Activated CD4-positive, alpha-beta T cell treated with anti-CD3 and anti-CD28 coated beads, Interleukin-2, amount 50 U/mL, for 4 hours (primary cell): ENCODE measurements at places on chromosomes 7 and 10.

GRCh38 chr10:44853148-44853734, 57.9 kb upstream of the TMEM72 start:
- DNase-seq = no peak

GRCh38 chr7:41731493-41732435, 28.9 kb upstream of the INHBA start:
- no peak for DNase-seq

DNA sequence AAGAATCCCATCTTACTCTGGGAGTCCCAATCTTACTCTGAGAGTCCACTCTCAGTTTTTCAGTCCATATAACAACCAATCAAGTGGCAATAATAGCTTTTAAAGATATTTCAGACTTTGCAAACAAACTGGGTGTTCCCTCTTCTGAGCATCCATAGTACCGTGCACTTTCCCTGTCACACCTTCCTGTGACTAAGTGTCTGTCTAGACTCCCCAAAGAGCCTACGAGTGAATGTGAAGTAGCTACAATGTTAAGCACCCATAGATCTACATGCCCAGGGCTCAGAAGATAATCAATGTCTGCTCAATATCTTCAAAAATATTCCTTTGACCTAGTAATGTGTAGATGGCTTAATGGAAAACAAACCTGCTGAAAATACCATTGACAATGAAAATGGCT, 95.6 kb upstream of the ASAH2 start:
- no peak for DNase-seq

DNA sequence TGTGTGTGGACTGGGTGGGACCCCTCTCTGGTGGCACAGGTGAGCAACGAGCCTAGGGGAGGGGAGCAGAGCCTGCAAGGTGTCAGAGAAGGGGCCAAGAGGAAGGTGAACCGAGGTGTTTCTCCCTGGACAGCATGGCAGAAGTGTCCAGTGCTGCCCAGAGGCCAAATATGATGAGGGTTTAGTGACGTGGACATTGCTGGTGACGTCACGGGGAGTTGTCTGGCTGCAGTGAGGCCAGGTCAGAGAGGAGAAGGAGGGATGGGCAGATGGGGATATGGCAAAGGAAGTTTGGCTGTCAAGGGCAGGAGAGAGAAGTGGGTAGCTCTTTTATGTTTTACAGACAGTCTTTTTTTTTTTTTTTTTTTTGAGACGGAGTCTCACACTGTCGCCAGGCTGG, 2.6 kb upstream of the ZNF853 start:
- DNase-seq = no peak

DNA sequence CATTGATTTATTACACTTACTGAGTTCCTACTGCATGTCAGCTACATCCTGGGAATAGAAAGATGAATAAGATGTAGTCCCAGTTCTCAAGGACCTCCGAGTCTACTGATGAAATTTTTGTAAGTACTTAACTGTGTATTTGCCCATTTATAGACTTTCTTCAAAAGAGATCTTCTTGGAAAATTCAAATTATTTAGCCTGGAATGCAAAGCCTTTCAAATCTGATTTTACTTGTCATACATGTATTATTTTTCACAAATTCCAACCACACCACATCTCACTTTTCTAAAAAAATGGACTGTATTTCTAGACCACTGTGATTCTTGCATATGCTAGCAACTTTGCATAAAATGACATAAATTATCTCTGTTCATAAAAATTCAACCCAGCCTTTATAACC, 581.3 kb downstream of the ATRNL1 start:
- DNase-seq = no peak

GRCh38 chr7:129150199-129150996, 5.9 kb downstream of the TSPAN33 start:
- no peak for DNase-seq

DNA sequence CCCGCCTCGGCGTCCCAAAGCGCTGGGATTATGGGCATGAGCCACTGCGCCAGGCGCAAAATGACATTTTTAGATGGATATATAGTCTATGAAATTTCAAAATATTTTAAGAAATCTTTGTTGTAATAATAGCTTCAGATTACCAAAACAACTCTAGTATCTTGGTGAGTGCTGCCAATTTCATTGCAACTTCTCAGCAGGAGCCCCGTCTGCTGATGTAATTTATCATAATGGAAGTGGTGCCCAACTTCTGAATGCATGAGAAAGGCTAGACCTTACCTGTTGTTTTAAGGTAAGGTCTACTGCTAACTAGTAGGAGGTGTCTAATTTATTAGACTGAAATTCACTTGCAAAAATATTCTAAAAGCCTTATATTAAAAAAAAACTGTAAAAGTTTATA, 20.0 kb downstream of the PDSS1 start:
- no peak for DNase-seq

DNA sequence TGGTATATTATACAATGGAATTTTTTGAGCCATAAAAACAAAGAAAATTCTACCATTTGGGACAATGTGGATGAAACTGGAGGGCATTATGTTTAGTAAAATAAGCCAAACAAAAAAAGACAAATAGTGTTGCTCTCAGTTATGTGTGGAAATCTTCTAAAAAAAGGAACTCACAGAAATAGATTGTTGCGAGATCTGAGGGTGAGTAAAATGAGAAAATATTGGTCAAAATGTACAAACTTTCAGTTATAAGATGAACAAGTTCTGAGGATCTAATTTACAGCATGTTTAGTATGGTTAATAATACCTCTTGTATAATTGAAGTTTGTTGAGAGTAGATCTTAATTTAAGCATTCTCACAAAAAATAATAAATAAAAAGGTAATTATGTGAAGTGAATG, 291.2 kb downstream of the KIF20B start:
- DNase-seq = no peak

DNA sequence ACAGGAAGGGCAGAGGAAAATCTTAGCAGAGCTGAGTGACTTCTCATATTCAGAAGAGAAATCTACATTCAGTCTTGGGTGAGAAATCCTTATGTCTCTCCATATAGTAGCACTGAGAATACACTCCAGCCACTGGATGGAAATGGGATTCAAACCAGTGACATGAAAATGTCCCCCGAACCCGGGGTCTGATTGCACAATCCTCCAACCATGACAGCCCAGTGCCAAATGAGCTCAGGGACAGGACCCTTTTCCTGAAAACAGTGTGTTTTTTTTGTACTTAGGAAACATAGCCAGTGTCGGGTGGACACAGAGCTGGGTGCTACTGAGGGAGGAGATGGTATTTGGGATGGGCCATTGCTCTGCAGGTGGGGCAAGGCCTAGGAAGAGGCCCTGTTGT, 185.6 kb downstream of the CXCL12 start:
- no peak for DNase-seq

DNA sequence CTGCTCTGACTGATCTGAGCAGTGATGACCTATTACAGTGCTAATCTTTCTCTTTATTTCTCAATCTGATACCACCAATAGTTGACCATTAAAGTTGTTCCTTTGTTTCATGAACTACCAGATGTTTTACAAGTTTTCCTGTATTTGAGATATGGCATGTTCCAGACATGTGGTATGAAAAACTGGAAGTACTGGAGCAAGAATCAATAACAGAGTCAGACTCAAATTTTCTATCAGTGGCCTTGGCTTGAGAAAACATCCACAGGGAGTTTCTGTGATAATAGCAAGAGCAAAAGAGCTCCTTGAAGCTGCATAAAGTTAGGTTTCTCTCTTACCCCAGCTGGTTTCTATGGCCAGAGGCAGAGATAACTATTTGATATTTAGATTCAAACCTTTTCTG, 469.0 kb upstream of the STEAP1 start:
- DNase-seq = no peak

- DNase-seq = no peak
Observed at GRCh38 chr7:41046221-41046761, 656.6 kb downstream of the INHBA start.

DNA sequence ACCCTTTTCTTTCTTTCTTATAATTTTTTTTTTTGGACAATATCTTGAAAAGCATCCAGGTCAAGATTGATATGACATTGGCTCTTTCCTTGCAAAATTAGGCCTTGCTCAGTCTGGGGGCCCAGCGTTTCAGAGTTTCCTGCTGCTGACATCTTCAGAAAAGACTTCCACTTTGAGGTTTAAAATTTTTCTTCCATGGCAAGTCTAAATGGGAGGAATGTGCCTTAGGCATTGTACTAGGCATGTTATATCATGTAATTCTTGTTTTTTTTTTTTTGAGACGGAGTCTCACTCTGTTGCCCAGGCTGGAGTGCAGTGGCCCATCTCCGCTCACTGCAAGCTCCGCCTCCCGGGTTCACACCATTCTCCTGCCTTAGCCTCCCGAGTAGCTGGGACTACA, 48.9 kb upstream of the PDZD8 start:
- DNase-seq = no peak
